NCI-H1436 treated with DMSO at 0.1 percent for 48 hours (cell line): ENCODE measurements at places on chromosomes 5 and 9.

DNA sequence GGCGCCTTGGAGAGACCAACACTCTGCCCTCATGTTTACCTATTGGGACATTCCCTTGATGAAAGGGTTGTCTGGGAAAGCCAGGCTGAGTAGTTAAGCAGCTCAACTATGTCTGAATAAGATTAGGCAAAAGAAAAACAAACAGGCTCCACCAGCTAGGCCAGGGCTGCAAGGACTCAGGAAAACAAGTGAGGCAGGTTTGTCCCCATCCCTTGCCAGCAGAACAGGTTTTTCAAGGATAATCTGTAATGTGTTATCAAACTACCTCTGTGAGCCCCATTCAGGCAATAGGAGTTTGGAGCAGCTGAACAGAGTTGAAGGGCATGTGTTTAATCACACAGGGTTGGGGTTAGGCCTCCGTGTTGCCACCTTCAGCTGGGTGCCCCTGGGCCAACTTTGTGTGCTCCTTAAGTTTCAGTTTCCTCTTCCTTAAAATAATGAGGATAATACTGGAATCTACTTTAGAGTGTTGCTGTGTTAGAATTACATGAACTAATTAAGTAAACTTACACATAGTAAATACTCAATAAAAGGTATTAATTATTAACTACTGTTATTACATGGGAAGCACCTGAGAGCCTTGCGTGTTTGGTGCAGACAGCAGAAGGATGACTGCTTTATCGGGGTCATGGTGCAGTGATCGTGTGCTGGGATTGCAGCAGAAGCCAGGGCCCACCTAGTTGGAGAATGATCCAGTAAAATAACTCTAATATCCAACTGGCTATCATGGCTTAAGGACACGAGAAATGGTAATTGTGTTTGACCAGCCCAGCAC, 72.1 kb upstream of the ATP10B start:
- no peak for DNase-seq

- no peak for DNase-seq
Measured at GRCh38 chr5:1549475-1550030, 25.8 kb upstream of the LPCAT1 start.

DNA sequence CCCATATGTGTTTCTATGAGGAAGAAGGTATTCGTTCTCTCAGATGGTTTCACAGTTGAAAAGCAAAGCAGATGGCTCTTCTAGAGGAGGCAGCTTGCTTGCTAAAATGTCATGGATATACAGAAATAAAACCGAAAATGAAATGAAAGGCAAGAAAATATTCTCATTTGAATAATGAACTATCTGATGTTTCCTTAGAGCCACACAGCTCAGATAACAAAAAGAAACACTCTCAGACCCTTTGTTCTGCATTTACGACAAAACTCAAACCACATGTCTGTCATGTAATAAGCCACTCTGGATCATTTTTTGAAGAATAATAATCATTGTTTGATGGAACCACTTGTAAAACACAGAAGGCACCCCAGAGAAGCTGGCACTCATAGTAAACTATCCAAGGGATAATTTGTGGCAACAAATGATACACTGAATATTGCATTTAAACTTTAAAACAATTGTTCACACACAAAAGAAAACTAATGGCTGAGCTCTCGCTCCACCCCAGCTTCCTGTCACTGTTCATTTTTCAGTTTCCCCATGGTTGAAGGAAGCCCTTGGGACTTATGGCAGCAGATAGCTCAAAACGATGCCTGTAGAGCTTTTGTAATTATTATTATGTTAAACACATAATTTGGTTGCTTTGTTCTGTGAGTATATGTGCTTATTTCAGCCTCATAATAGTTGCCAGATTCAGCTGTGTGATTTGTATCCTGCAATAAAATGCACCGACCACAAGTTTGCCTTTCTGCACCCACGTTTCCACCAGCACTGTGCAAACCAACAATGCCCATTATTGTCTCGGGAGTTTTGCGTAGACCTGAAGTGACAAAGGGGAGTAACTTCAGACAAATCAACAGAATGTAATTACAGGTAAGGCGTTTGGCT, 256.0 kb downstream of the TMEM167A start:
- DNase-seq, result peak; percentile 53

GRCh38 chr9:127392166-127392565, 4.8 kb upstream of the SLC2A8 start:
- DNase-seq, result no peak

- DNase-seq, result no peak
Measured at GRCh38 chr5:43620944-43621505, 18.0 kb downstream of the NNT start.

GRCh38 chr9:20271723-20272122, 350.6 kb downstream of the MLLT3 start:
- no peak for DNase-seq

DNA sequence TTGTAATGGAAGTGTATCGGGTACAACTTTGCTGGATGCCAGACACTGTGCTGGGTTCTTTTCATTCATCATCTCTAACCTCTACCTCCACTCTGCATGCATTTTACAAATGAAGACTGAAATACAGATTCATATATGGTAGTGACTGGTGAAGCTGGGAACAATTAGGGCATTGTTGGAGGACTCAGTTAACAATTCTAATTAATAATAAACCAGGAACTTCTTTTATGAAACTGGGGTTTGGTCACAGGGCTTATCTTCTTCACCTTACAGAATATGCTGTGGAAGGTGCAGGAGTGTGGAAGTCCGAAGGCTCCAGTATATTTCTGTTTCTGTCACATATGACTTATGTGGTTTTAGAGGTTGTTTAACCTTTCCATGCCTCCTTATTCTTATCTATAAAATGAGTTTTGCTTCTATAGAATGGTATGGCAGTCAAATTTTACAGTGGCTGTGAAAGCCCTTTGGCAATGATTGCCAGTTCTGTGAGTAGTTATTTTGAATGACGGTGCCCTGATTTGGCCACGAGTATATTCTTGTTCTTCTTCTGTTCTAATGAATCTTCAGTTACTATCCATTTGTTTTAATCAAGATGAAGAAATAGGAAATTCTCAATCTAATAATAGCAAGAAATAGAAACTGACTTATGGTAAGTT, 284.7 kb downstream of the GABRB2 start:
- DNase-seq, result no peak

DNA sequence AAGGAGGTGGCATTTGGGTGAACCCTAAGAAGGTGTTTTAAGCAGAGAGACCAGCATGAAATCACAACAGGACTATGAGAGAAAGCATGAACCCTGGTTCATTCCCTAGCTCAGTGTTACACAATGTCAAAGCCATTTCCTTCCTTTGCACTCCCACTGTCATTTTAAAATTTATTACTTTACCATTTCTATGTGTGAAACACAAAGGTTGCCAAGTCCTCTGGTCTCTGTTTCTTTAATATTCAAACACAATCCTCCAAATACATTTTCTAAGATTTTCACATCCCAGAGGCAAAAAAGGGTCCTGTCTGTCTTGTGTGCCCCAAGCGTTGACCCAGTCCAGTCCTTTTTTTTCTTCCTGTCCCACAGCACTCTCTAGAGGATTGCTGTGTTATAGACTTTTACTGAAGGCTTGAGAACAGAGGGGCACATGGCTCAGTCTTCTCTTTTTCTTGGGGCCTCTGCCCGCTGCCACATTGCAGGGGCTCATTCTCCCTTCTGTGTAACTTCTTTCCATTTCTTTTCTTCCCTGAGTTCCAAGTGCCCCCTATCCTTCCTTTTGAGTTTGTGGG, 78.6 kb upstream of the SLC28A3 start:
- DNase-seq, result no peak

DNA sequence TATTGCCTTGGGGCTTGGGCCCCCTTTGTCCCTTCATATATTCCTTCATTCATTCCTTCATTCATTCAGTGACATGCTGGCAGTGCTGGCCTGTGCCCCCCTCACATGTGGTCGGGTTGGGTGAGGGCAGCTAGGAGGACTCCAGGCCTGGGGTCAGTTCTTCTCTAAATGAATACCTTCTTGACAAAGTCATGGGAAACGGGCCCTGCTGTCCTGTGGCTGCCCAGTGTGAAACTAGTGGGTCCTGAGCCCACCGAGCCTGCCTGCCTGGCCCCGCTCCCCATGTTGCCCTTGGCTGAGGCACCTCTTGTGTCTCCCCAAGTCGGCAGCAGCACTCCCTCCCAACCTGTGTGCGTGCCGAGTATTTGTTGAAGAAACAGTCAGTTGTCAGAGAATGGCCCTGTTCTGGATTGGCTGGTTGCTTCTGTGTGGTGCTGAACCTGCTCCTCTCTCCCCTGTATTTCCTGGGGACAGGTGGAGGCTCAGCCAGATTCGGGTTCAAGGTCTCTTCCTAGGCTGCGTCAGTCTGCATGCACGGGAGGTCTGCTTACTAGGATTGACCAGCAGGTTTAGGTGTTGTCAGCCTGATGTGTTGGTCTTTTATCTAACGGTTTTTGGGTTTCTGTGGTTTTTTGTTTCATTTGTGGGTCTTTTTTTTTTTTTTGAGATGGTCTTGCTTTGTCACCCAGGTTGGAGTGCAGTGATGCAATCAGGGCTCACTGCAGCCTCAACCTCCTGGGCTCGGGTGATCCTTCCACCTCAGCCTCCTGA, 3.0 kb upstream of the CEL start:
- DNase-seq, result no peak

DNA sequence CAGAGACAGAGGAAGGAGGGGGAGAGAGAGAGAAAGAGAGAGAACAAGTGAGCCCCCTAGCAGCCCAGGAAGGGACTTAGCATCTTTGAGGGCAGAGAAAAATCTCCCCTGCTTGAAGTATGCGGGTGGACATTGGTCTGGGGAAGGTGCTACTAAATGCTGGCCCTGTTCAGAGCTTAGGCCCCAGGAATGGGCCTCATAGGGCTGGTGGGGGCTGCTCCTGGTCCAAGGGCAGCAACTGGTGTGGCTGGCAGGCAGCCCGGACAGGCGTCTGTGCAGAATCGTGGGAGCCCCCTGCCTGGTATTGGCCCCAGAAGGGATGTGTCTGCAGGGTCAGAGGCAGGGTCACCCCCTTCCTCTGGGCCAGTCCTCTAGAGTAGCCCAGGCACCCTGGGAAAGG, 47.8 kb upstream of the SUSD3 start:
- DNase-seq, result no peak

DNA sequence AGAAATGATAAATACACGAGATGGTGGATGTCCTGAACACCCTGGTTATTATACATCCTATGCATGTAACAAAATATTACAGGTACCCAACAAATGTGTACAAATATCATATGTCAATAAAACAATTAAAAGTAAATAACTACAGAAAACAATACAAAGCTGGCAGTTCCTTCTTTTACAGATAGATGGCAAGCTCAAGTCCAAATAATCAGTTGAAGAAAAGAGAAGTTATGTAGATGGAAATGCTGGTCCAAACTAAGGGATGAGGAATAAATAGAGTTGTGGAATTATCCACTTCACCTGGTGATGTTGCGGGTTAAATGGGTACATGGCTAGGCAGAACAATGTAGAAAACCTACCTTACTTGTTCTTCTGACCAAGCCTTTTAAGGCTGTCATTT, 79.4 kb downstream of the PALM2AKAP2 start:
- DNase-seq, result no peak

- no peak for DNase-seq
Measured at GRCh38 chr5:160966921-160967320, 114.9 kb upstream of the ATP10B start.

DNA sequence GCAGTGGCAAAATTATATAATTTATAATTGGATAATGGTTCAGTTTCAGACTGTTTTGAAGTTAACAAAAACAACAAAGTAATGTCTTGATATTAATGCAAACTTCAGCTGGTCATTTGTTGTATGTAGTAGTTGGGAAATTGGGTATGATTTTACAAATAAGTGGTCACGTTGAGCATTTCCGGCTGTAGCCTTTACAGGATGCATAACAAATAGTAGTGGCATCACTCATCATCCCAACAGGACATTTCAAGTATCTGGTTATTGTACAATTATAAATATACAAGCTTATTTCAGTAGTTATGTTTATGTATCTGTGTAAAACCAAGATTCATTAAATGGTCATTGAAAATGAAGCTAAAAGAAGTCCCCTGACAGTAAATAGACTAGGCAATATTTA, 72.9 kb downstream of the SMIM15 start:
- no peak for DNase-seq

DNA sequence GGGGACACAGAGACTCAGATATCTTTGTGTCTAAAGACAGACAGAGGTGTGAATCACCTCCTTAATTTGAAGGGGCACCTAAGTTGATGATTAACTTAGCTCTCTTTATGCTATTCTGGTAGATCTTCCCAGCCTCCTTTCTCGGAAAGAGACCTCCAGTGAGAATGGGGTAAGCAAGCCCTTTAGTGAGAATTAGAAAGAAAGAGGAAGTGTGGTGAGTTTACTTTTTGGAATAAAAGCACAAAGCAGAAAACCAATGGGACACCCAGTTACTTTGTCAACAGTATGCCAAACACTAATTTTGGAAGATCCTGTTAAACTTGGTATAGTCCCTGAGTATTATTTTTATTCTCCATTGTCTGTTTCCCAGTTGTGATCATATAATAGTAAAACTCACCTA, 302.8 kb upstream of the RASA1 start:
- no peak for DNase-seq

- DNase-seq, result no peak
Measured at GRCh38 chr5:12951846-12952245, 992.6 kb downstream of the DNAH5 start.

- no peak for DNase-seq
Measured at GRCh38 chr5:77463905-77464304, 28.2 kb downstream of the WDR41 start.

GRCh38 chr9:115640887-115641286, 512.7 kb upstream of the PAPPA start:
- DNase-seq, result no peak

DNA sequence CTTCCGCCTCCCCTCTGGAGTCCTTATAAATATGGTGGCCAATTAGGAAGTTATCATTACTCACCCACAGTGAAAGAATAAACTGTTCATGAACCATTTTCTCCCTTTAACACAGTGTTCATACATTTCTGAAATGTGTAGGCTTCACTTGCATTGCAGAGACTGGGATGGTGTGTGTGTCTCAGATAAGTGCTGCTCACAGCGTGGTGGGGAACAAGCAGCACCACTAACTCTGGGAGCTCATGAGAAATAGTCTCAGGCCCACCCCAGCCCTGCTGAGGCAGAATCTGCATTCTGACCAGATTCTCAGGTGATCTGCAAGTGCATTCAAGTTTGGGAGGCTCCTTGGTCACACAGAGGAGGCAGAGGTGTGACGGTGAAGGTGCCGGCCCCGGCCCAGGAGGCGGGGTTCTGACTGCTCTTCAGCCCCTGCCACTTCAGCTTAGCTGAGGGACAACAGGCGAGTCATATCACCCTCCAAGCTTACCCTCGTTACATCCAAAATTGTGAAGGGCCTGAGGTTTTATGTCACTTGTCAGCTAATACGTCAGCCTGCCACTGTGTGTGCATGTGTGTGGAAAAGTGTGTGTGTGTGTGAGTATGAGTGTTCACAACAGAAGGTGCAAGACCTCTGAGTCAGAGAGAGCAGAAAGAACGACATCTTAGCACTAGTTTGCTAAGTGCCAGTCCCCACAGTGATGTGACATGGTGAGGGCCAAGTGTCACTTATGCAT, 34.7 kb downstream of the DAP start:
- DNase-seq, result no peak

DNA sequence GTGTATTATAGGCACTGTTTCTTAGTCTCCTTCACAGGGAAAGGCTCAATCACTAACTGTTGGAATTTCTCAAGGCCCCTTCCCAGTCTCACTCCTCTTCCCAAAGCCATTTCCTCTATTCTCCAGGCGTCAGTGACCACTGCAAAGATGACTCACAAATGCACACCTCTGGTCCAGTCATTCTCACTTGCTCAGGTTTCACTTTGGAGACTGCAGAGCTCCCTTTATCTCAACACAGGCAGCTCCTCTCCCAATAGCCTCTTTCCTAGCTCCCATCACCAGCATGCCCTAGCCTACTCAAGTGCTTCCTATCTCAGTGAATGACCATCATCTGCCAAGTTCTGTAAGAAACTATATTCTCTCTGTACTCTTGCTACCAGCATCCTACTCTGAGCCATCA, 323.6 kb downstream of the NTRK2 start:
- DNase-seq, result no peak
